Sigmoid colon (tissue), 7 donors: ENCODE measurements at places on chromosomes 6 and 20.

- no peak for DNase-seq
These were observed 207.3 kb downstream of the GMDS start for GRCh38 chr6:2038092-2038491.

DNA sequence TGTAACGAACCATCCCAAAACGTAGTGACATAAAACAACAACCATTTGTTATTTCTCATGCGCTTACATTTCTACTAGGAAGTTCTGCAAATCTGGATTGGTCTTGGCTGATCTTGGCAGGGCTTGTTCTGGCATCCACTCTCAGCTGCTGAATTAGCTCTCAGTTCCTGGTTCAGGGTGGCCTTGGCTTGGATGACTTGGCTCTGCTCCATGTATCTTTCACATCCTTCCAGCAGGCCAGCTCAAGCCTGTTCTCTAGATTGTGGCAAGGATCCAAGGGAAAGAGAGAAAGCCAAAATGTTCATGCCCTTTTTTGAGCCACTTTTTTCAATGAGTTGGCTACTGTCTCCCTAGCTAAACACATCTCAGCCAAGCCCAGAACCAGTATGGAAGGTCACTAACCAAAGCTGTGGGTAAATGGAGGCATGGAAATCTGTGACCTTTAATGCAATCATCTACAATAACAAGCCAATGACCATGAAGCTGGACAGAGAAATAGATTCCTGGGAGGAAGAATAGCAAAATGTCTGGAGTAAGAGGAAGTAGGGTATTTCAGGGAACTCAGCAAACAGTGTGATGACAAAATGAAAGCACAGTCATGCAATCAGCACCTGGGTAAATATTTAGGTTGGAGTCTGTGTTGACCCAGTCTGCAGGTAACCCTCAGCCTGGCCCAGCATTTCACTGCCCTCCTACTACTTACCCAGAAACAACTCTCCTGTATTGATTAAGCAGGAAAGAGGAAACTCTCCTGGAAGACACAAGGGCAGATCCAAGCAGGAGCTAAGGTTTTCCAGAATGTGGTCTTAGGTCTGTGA, 32.7 kb upstream of the SNAP25 start:
- DNase-seq: no peak

DNA sequence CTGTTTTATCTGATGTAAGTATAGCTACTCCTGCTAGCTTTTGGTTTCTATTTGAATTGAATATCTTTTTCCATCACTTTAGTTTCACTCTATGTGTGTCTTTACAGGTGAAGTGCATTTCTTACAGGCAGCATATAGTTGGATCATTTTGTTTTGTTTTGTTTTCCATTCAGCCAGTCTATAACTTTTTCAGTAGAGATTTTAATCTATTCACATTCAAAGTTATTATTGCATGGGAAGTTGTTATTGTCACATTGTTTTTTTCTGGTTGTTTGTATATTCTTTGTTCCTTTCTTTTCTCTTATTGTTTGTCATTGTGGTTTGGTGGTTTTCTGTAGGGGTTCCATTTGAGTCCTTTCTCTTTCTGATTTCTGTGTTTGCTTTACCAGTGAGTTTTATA, 151.2 kb downstream of the PDE10A start:
- DNase-seq: no peak

DNA sequence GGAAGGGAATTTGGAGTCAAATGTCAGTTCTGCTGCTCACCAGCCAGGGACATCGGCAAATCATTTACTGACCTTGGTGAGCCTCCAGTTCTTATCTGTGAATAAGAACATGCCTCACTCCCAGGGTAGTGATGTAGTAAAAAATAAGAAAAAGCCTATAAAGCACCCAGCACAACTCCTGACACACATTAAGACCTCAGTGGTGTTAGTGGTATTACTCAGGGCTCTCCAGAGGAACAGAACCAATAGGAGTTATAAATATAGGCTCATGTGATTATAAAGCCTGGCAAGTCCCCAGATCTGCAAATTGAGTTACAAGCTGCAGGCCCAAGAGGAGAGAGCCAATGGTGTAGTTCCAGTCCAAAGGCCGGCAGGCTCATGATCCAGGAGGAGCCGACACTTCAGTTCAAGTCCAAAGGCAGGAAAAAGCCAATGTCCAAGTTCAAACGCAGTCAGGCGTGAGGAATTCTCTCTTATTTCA, 71.3 kb upstream of the EYA2 start:
- no peak for DNase-seq
